ENCODE measurements at places on chromosomes 1 and 21. TPM values are rescaled to one million over a fixed set of nuclear protein-coding genes. Genes with fewer than 3 reads are reported as not detected.

Gene C1orf210
- total RNA-seq: not detected

Gene DMRTB1
- total RNA-seq: not detected

Gene PPIAL4G
- total RNA-seq: not detected

Gene C1orf94
- not detected for total RNA-seq

Gene PDZK1IP1
- not detected for total RNA-seq

Gene TRAPPC10
- total RNA-seq: 47.1 TPM

Gene KCNE1
- total RNA-seq: 1.3 TPM

Gene LINGO4
- total RNA-seq: not detected

Gene KRTAP25-1
- total RNA-seq: not detected
